NCI-H1436 (cell line): ENCODE measurements at places on chromosomes 2 and 18.

DNA sequence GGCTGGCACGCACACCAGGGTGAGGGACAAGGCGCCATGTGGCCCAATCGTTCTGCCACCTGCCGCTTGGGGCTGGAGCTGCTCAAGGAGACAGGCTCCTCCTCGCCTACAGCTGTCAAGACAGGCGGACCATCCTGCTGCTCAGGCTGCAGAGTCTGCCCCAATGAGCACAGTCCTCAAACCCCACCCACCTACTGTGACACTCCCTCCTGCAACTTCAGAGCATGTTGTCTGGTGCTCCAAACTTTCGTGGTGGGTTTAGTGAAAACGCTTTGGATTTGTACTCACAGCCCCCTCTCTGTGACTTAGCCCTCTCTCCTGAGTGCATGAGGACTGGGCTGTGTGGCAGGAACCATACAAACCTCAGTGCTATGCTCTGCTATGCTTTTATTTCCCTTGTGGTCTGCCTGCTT is 23.2 kb upstream of the SLC35F6 start:
- no peak for DNase-seq

- DNase-seq: no peak
Measured at GRCh38 chr2:21041943-21042707, 1.7 kb downstream of the APOB start.

DNA sequence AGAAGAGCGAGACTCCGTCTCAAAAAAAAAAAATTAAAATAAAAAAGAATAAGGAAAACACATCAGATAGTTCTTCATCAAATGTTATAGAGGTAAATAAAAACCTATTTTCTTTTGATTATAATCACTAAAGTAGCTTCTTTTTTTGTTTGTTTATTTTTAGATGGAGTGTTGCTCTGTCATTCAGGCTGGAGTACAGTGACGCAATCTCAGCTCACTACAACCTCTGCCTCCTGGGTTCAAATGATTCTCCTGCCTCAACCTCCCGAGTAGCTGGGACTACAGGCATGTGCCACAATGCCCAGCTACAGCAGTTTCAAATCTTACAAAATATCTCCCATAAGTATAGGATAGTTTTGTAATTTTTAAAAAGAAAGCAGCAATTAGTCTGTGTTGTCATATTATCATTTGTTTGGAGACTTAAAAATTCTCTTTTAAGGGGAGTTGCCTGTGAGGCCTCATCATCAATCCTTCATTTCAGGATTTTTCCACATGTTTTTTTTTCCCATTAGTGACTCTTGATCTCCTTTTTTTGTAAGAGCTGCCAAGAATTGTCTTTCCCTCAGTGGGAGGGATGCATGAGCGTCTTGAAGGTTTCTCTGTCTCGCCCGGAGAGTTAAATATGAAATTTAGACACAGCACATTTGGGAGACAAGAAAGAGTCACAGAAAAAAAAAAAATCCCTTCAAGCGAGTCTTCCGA is 275.9 kb downstream of the CDCA7 start:
- DNase-seq: no peak

DNA sequence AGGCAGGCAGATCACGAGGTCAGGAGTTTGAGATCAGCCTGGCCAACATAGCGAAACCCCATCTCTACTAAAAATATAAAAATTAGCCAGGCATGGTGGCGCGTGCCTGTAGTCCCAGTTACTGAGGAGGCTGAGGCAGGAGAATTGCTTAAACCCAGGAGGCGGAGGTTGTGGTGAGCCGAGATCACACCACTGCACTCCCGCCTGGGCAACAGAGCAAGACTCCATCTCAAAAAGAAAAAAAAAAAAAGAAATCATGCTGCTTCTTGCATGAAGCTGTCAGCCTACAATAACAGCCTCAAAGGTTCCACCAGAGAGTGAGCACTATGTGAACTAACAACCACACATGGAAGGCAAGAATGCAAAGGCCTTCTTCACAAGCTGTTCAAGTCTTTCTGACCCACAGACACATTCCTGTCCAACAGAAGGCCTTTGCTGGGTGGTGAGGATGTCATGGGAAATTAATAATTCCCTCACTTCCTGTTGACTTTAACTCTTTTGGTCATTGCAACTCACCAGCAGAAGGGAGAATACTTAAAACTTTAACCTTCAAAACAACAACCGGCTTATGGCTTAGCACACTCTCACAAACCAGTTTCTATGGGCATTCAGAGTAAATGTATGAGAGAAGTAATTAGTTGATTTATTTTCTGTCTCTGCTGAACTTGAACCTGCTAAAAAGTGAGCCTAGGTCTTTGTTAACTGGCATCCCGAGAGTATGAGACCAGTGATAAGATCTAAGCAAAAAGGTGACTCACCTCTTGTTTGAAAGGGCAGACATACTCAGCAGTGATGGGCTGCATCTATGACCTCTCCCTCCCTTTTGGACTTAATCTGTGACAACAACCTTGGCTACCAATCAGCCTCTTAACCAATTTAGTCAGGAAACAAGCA is 11.8 kb downstream of the PLEKHM3 start:
- no peak for DNase-seq

DNA sequence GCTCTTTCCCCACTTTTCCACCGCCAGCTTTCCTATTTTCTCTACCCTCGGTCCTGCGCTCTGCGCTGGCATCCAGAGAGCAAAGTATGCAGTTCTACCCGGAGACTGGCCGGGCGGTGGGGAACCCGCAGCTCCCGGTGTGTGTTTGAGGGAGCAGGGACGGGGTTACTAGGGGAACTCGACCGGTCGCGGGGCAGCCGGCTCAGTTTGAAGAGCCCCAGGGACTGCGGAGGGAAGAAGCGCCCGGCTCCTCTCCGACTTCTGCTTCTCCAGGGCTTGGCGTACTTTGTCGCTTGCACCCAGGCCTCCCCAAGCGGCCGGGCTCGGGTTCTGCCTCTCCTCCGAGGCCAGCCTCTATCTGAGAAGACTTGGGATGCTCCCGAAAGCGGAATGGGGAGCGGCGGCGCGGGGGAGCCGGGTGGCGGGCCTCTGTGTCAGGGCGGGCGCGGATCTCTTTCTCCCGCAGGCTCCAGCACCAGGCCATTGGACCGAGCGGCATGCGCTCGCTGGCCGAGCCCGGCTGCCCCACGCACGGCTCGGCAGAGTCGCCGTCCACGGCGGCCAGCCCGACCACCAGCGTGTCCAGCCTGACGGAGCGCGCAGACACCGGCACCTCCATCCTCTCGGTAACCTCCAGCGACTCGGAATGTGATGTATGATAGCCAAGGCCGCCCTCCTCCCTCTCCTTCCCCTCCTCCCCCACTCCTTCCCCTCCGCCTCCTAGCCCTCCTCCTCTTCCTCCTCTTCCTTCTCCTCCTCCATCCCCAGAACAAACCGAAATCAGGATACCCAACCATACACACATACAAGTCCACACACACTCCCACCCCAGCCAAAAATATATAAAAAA is 2.8 kb downstream of the SIX3 start:
- DNase-seq: no peak

DNA sequence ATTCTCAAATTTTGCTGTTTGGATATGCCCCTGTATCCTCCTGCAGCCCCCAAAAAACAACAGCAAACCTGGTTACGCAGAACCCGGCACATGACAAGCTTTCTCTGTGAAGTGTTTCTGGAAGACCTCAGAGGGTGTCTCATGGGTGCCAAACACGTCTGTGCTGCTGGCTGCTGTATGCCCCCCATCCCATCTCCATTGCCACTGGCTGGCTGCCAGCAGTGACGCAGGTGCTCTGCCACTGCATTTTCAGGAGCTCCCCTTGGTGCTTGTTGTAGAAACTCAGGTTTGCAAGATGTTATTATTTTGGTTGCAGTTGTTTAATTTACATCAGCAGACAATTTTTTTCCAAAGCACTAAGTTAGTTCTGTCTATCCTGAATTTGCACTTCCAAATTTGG is 166.4 kb upstream of the FANCL start:
- no peak for DNase-seq
